Calu3 (cell line): ENCODE measurements at places on chromosomes 5 and 9.

DNA sequence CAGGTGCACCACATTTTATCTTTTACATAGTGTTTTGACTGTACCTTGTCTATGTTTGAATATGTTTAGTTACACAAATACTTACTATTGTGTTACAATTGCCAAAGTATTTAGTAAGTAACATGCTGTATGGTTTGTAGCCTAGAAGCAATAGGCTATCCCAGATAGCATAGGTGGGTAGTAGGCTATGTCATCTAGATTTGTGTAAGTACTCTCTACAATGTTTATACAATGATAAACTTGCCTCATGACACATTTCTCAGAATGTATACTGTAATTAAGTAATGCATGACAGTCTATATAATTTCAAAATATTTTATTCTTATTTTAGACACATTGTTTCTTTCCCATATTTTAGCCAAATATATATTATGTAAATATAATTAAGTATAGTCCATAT lies 836.8 kb upstream of the CDH9 start:
- DNase-seq: no peak

GRCh38 chr9:72952914-72953313 lies at the start of gene ALDH1A1:
Gene ALDH1A1 (minus strand): TSS chr9:72953053. CDS start chr9:72953000, 53 bp downstream.
- DNase-seq: peak; percentile 13

DNA sequence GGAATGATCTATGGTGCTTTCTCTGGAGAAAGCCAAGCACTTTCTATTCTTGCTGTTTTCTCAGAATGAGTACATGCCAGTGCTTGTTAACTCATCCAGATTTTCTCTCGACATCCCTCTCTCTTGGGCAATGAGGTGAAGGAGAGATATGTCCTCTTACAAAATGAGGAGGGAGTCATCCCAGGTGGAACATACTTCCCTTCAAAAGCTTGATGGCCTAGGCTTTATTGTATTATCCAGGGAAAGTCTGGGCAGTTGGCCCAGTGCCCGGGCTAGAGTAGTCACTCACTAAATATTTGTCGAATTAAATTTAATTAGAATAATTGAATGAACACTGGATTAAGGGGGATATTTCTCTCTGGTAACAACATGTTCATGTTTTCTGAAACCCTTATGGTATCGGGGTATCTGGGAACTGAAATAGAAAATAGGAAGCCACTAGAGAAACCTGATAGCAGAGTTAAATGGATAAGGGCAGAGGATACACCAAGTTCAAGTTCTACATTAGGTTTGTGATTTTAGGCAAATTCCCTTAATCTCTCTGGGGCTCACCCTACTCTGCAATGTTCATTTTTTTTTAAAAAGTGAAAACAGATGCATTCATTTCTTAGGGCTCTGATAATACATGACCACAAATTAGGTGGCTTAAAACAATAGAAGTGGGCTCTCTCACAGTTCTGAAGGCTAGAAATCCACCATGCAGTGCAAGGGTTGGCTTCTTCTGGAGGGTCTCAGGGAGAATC lies 99.6 kb downstream of the LIFR start:
- no peak for DNase-seq

GRCh38 chr9:64773491-64773931 lies 511.5 kb downstream of the FOXD4L5 start:
- DNase-seq: no peak

- no peak for DNase-seq
Observed at GRCh38 chr9:3008091-3008490, 164.2 kb upstream of the PUM3 start.

DNA sequence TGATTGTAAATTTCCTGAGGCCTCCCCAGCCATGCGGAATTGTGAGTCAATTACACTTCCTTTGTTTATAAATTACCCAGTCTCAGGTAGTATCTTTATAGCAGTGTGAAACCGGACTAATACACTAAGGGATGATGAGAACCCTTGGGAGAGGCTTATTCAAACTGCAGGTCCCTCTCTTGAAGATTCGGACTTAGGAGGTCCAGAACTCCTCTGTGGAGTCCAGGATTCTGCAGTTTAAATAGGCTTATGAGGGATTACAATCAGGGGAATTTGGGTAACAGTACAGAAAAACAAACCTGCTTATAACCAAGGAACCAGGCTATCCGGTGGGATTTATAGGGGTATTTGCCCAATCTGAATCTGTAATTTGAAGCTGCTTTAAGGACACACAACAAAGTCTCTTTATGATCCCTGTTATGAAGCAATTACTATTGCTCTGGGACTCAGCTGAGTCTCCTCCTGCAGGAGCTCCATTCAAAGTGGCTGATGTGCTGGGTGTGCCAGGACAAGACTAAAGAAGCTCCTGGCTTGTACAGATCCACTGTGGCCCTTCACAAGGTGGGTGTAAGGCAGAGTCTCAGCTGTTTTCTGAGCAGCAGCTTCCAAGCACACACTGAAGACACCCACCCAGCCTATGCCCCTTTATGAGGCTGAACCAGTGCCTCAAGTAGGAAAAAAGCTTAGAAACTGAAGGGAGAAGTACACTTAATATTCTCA lies 41.8 kb upstream of the LHFPL2 start:
- no peak for DNase-seq

DNA sequence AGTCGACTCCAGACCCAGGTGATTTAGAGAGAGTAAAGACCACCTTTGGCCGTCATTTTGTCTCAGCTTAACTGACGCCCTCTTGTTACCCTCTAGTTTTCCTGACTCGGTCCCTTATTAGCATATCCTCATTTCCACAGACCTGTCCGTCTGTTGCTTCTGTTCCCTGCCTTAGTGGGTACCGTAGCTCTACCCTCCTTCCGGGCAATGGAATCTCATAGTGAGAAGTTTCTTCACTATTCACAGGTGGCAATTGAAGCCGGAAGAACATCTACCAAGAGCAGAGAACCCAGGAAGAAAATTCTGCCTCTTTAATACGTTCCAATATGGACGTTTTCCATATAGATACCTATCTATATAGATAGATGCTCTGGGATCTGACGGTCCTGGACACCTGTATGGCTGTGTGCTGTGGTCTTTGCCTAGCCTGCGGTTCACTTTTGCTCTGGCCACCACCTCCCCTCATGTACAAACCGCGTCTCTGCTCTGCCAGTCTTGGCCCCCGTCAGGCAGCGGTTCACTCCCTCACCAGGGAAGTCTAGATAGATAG lies 652 bp upstream of the TMEM161B start:
- DNase-seq: peak; percentile 22

DNA sequence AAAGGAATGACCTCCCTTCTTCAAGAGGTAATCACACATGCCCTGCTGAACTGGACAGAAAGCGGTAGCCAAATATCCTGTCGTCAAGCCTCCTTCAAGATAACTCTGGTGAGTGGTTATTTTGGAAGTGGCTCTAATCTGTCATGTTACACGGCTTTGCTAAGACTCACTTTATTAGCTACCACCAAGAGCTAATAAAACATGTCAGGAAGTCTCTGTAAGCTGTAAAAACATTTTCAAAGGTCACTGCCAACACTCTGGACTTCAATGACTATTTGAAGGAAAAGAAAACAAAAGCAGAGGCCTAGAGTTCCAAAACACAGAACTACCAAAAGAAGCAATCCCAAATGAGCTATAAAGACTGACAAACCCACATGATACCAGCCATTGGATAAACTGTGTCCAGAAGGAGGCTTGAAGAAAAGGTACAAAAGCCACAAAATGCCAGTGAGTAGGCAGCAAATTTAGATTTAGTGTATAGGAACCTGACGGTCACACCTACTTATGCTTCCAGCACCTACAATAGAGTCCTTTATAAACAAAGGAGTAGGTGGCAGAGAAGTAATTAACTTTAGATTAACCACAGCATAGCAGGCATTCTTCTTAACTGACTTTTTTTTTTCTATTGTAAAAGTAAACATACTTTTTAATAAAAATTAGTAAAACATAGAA lies 97.3 kb upstream of the EQTN start:
- no peak for DNase-seq

- DNase-seq: no peak
Observed at GRCh38 chr9:84304166-84304565, 36.4 kb downstream of the SLC28A3 start.

DNA sequence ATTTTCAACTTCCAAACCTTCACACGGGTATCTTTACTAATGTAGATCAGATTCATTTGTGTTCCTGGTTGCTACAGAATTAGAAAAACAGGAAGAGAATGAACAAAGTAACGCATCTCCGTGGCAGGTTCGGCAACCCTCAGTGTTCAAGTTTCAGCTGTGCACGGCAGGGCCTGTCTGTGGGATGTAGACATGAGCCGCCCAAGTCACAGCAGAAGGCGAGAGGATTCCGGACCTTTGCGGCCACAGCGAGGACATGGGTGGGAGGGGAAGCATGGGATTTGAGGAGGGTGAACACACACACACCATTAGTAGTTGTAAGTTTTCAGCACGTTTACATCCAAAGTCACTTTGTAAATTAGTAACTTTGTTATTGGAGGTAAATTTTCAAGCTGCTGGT lies 31.7 kb upstream of the CEP72 start:
- DNase-seq: no peak

DNA sequence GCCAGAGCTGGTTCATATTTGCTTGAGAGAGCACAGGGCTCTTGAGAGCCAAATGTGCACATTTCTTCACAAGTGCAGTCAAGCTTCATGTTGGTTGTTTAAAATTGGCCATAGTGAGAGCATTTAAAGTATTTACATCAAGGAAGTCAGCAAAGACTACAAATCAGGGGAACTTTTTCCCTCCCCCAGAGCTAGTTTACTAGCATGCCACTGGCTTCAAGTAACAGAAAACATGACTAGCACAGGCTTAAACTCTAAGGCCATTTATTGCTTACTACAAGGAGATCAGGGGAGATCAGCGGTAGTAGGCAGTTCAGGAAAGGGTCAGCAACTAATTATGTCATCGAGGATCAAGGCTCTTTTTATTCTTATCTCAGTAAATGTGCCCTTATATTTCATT lies 11.0 kb upstream of the CCDC171 start:
- no peak for DNase-seq

DNA sequence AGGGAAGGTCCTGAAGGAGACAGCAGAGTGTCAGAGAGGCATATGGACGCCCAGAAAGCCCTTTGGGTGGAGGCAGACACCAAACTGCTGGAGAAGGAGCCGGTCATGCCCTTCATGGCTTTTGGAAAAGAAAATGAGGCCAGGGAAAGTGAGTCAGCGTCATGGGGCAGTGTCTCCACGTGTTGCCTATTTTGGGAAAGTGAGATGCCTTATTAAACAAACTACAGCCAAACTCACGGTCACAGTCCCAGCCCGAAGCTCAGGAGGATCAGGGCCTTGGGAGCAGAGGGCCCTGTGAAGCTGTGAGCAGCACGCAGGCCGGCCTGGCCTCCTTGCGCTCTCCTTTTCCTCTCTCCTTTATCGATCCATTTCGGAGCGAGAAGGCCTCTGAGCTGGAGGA lies 25.0 kb downstream of the RGS3 start:
- no peak for DNase-seq

DNA sequence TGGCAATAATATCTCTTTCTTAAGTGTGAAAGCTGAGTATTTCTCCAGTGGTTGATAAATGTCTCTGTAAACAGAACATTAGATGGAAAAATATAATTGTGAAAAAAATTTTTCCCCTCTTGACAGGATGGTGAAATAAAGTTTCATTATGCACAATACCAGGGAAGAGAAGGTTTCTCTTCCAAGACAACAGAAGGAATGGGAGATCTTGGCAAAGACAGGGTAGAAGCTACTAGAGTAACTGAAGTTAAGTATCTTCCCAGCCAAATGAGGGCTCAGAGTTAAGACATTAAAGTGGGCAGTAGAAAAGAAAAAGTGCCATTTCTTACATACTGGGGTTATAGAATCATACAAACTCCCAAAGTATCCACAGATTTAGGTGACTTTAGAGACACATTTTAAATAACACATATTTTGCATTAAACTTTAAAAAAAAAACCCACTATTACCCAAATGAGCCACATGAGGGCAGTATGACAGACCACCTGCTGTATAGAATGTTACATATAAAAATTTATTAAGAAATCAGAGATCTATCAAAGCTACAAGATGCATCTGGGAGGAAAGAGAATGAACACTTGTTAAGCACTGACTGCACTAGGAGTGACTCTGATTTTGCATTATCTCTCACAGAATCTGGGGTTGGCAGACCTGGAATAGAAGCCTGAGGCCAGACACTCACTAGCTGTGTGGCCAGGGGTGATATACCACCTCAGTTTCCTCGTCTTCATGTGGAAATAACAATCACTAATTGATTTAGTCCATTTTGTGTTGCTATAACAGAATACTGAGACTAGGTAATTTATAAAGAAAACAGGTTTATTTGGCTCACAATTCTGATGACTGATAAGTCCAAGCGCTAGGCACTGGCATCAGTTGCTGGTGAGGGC lies 98.5 kb downstream of the ARSB start:
- no peak for DNase-seq

GRCh38 chr5:622946-623522 lies 10.9 kb downstream of the CEP72 start:
- DNase-seq: no peak

- DNase-seq: no peak
Observed at GRCh38 chr9:22216730-22217172, 207.6 kb upstream of the CDKN2B start.

DNA sequence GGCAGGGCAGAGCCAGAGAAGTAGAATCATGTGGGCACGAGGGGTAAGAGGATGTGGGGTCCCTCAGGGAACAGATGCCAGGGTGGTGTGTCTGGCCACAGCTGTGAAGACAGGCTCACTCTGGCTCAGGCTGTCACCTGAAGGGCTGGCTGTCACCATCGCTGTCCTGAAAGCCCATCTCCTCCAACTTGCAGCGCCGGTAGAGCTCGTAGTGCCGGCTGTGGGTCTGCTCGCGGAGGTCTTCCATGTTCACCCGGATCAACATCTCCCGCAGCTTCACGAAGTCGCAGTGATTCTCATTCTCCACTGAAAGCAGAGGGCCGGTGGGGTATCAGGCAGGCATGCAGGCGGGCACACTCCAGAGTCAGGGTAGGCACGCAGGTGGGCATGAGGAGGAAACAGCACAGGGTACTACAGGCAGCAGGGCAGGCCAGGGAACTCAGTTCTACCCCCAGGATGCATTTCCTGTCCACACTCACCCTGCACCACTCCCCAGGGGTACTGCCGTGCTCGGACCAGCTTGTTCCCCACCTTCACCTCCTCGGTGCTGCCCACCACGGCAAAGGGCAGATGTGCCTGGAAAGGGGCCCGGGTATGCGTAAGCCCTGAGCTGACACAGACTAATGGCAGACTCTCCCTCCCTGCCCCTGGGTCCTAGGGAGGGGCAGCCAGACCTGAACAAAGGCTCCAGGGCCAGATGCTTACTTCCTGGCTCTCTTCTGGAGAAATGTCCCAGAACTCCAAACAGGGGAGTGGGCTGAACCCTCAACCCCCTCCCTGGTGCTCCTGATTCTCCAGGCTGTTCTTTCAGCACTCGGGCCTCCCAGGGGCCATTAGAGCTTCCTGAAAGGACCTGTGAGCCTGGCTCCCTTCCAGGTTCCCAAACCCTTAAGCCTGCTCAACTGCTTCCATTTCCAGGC lies 14.4 kb downstream of the CCNI2 start:
- no peak for DNase-seq

DNA sequence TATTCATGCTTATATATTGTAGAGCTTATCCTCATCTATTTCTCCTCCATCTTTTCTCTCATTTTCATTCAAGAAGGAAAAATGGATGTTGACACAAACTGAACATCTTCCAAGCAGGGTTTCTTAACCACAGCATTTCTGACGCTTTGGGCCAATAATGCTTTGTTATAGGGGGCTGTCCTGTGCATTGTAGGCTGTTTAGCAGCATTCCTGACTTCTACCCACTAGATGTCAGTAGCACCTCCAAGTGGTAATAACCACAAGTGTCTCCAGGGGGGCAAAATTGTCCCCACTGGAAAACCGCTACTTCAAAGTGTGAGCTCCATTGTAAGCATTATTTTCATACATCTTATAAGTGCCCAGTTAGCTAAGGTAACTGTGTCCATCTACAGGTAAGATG lies 2.6 kb upstream of the TXNDC8 start:
- peak; percentile 2 for DNase-seq

- DNase-seq: no peak
Observed at GRCh38 chr5:76983468-76983867, 30.6 kb downstream of the CRHBP start.
